ENCODE measurements at places on chromosomes 1 and 21.

- DNase-seq, result no peak
Measured at GRCh38 chr1:62628506-62628905, 31.2 kb downstream of the ANGPTL3 start.

DNA sequence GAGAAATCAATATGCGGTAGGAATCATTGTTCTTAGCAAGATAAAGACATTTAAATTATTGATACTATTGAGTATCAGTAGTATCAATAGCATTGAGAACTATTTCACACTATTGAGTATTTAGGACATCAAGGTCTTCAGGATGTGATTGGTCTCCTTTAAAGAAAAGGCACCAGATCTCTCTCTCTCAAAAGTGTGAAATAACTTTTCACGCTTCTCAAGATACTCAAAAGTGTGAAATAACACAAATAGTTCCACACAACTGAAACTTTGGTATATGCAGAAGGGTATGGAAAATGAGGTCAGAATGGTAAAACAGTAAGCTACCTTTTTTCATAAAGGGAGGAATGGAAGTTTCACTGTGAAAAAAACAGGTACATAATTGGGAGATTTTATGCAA lies 6.7 kb upstream of the PYHIN1 start:
- no peak for DNase-seq

GRCh38 chr21:25857308-25858074 lies 122.7 kb downstream of the GABPA start:
- no peak for DNase-seq

GRCh38 chr1:11227106-11228077 lies 35.0 kb downstream of the MTOR start:
- no peak for DNase-seq

GRCh38 chr1:201584471-201585092 lies 45.7 kb downstream of the NAV1 start:
- DNase-seq, result no peak

- DNase-seq, result no peak
Measured at GRCh38 chr21:44867999-44868700, 5.3 kb downstream of the PTTG1IP start.

DNA sequence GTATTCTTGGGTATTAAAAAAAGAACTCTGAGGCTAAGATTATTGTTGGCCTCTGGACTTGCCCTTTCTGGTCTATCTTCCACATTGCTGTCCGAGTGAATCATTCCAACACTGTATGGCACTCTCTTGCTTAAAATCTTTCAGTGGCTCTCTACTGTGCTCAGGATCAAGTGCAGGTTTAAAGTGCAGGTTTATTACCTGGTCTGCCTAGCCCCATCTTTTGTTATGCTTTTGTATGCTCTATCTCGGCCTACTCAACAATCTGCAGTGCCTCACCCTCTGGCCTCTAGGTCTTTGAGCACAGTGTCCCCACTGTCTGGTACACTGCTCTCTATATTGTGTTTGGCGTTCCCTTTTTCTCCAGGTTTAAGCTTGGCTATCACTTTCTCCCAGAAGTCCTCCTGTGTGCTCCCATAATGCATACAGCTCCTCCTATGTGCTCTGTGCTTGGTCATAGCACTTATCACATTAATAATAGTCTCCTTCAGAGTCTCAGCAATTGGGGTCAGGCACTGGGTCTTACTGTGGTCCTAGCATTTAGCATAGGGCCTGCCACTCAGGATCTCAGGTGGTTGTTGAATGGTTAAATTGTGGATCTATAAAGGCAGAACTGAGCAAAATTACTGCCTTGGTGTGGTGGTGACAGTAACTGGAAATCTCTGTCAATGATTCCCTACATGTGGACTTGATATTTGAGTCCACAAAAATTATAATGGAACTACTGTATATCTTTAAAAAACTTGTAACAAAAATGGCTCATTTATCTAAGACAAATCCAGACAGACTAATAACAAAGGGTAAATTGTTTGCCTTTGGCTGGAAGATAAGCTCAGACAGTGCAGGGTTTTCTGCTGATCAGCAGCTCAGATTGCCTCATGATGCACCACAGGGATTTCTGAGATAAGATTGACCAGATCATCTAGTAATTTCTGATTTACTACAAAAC lies 10.6 kb upstream of the LDLRAD1 start:
- no peak for DNase-seq

- no peak for DNase-seq
Measured at GRCh38 chr1:87329526-87330056, 911 bp downstream of the LMO4 start.

GRCh38 chr1:208595745-208596144 lies 351.6 kb upstream of the PLXNA2 start:
- DNase-seq, result no peak

GRCh38 chr1:26020330-26020768 lies 1.2 kb upstream of the EXTL1 start:
- no peak for DNase-seq

DNA sequence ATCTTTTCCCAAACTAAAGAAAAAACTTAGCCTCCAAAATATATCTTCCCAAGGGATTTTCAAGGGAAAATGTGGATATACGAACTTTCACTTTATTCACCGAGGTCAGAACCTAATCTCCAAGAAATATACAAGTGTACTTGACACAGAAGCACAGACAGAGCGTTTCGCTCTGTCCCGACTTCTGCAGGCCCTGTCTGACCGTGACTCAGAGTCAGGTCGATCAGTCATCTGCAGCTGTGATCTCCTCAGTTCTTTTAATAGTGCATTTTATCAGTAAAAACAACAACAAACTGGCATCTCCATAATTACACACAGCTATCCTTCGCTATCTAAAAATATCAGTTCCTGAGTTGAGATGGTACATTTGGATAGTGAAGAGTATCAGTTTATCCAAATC lies 226.6 kb downstream of the TM2D1 start:
- no peak for DNase-seq

- DNase-seq, result no peak
Measured at GRCh38 chr1:202130297-202130721, 7.6 kb downstream of the GPR37L1 start.

GRCh38 chr1:55164906-55165305 lies 50.3 kb downstream of the USP24 start:
- DNase-seq, result no peak

DNA sequence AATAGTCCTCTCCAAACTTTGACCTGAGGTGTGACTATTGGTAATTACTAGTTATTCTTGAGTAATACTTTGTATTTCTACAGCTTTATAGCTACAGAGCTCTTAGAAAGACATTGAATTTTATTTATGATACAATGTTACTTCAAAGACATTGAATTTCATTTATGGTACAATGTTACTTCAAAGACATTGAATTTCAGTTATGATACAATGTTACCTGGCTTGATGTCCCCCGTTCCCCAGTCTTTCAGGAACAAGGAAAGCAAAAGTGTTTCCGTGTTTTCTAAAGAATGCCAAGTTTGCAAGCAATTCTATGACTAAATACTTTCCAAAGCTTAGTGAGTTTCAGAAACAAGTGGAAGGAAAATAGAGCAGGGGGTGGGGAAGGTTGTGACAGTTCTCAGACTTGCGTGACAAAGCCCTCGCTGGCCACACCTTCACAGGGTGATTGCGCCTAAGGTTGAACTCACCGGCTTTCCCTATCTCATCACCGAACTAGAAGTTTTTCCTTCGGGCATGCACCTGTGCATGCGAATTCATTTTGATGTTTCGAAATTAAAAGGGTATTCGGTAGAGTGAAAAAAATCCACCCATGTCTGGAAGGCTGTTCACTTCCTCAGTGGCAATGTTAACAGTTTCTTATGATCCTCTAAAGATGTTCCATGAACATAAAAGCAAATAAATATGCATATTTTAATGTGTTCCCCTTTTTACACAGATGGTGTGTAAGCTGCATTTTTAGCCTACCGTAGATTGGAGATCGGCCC lies 909 bp upstream of the PAXBP1 start:
- DNase-seq, result peak; percentile 33

- peak; percentile 49 for DNase-seq
Measured at GRCh38 chr1:22416555-22417454, 34.8 kb upstream of the ZBTB40 start.

GRCh38 chr1:230160957-230161771 lies 94.1 kb downstream of the GALNT2 start:
- DNase-seq, result no peak

DNA sequence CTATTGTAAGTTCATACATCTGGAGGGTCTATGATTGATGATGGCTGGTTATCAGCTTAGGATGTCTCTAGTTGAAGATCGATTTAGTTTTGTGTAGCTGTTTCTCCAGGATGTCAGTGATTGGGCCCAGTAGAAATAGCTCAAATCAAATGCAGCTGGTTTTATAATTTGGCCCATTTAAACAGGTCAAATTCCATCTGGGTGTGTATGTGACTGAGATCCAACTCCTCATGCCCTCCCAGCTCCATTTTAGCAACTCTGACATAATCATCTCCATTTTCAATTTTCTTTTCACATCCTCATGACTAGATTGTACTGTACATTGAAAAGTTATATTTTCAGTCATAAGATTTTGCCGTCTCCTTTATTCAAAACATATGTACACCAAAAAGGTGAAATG lies 99.2 kb downstream of the TPR start:
- DNase-seq, result no peak

- no peak for DNase-seq
Measured at GRCh38 chr1:235351898-235352297, 15.3 kb upstream of the TBCE start.

- DNase-seq, result peak; percentile 22
Measured at GRCh38 chr1:42146626-42147320, 6.4 kb upstream of the GUCA2B start.

- no peak for DNase-seq
Measured at GRCh38 chr1:230791986-230792564, 44.9 kb downstream of the CAPN9 start.

DNA sequence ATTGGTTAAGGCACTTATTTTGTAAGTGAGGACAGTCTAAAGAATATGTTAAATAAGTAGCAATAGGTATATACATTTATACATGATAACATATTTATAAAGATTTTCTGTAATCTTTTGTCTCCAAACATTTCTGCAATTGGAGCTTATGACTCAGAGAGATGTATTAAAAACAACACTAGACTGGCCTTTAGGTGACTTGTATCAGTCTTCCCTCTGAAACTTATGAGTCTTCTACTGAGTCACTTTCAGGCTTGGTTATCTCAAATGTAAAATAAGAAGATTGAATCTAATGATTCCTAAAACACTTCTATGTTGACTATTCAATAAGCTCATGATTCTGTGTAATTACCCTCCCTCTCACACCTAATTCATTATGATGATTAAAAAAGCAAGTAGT lies 672.6 kb upstream of the NEGR1 start:
- DNase-seq, result no peak

GRCh38 chr1:173580658-173581057 lies 22.2 kb downstream of the SLC9C2 start:
- no peak for DNase-seq

GRCh38 chr1:61450454-61450853 lies 274.5 kb downstream of the TM2D1 start:
- no peak for DNase-seq

Data from stimulated activated CD8-positive, alpha-beta memory T cell treated with anti-CD3 and anti-CD28 coated beads, Interleukin-4, amount 100 ng/mL, for 1 hour (primary cell).